T follicular helper cell (primary cell): ENCODE measurements at places on chromosomes 5 and 9.

DNA sequence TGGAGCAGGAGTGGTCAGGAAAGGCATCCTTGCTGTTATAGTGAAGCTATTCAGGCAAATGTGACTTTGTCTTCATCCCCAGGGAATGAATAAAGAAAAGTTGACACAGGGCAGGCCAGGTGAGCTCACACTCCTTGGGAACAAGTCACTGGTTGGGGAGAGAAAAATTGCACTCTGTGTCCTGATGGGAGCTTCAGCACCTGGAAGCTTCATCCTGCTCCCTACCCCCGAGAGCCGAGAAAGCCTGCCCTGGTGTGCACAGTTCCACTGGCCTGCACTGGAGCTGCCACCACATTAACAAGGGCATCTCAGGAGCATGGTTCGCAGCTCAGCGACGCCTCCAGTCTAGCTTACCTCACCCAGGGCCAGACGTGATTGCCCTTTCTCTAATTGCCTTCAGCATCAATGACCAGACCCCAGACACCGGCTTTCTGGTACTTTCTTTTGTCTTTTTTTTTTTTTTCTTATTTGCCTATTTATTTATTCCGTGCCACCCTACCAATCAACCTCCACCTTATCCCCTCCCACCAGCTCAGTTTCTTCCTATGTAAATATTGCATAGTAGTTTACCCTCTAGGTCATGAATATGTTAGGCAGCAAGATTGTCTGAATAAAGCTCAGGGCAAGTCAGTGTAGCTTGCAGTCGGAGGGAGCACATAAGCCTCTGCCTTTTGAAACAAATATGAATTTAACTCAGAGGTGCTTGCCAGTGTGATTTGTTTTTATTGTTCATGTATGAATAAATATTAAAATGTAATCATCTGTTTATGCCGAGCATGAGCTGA, 87.4 kb downstream of the DOCK2 start:
- no peak for DNase-seq

GRCh38 chr5:173762930-173763329, 125.2 kb upstream of the CPEB4 start:
- no peak for DNase-seq

- no peak for DNase-seq
These were observed 49.0 kb upstream of the CKMT2 start for GRCh38 chr5:81183811-81184748.

DNA sequence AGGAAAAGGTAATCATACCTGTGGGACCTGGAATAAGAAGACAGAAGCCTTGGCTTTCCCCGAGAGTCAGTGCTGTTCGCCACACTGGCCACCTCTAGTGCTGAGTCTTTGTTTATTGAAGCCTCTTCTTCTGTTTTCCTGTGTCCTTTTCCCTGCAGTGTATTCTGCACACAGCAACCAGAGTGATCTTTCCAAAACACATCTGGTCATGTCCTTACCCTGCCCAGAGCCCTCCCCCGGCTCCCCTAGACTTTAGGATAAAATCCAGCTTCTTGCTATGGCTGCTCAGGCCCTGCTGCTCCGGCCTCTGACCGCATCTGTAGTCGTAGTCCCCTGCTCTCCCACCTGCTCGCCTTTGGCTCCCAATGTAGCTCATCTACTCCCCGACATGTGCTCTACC, 28.3 kb downstream of the GALNT10 start:
- no peak for DNase-seq

DNA sequence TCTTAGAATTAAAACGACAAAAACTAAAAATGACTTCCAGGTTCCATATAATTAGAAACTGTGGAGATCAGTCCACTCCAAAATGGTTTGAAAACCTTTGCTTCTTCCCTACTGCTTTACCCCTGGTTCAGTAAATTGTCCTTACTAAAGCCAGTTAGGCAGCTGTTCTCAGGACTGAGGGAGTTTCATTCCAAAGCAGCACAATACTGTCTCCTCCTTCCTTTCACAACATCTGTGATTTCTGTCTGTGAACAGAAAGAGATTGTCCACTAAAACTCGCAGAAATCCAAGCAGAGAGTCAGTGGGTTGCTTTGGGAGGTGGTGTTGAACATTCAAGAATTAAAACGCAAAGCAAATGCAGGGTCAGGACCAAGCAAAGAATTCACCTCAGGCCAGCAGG, 740.8 kb upstream of the ZNF608 start:
- DNase-seq = no peak

GRCh38 chr5:174317256-174317894, 271.9 kb downstream of the NSG2 start:
- no peak for DNase-seq

DNA sequence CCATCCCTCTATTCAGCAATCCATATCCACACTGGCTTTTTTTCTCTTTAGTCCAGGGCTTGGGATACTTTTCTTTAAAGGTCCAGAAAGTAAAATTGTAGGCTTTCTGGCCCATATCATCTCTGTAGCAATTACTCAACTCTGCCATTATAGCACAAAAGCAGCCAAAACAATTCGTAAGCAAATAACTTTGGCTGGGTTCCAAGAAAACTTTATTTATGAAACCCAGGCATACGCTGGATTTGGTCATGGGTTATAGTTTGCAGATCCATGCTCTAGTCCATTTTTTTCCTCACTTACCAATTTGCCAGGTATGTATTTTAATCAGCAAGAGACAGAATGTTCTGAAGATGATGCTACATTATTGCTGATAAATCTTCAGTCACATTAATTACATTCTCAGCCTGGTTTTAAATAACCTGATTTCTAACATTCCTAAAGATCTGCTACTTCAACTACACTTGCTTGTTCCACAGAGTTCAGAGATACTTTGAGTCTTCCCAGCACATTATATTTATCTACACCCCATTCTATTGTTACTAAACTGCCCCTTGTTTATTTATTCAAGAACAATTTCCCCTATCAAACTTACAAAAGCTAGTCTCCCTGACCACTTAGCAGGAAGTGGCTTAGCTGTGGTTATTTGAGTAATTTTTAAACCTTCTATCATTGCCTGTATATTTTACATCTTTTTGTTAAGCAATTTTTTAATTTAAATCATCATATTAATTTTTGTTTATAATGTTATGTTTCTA, 161.0 kb downstream of the ISL1 start:
- no peak for DNase-seq

- no peak for DNase-seq
These were observed 32.7 kb upstream of the COL15A1 start for GRCh38 chr9:98911042-98911441.

GRCh38 chr5:71834601-71835000, 115.5 kb downstream of the CARTPT start:
- no peak for DNase-seq

DNA sequence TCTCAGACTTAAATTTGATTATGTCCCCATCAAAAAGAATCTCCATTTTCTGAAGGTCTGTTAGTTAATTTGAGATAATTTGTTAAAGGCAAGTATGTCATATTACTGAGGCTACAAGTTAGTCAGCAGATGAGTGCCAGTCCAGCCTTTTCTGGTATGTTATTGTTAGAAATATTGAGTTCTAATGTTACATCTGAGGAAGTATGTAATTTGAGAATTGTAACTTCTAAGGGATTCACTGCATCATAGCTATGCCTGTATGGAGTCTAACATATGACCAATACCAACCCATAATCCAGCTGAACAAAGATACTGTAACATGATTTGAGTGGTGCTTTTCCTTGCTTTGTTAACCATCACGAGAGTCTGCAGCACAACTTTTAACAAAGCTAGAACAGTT, 13.9 kb downstream of the SLC23A1 start:
- DNase-seq = no peak

DNA sequence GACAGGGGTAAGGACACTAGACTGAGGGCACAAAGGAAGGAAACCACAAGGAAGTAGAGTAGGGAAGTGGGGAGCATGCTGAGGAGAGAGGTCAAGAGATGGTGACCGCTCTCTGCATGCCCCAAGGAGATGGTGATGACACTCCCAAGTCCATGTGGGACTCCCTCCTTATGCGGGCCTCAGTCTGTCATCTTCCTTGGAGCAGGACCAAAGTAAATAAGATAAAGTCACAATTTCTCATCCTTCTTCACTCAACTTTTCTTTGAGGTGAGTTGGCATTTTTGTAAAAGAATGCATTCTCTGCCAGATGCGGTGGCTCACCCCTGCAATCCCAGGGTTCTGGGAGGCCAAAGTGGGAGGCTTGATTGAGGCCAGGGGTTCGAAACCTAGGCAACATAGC, 256.7 kb downstream of the DOCK8 start:
- DNase-seq = no peak

DNA sequence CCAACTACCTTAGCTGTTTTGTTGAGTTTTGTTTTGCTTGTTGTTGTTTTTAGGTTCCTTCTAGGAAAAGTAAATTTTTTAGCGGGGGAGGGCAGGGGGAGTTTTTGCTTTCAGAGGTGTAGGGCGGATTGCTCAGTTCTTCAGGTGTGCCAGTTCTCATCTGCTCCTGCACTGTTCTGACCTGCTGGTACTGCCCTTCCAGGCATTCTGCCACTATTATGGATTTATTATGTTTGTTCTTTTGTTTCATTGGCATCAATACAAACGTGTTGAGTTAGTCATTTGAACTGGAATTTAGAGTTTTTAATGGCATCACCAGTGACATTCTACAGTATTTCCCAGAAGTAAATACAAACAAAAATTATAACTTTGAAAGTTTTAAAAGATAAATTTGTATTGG, 26.0 kb downstream of the ERCC6L2 start:
- DNase-seq = no peak

DNA sequence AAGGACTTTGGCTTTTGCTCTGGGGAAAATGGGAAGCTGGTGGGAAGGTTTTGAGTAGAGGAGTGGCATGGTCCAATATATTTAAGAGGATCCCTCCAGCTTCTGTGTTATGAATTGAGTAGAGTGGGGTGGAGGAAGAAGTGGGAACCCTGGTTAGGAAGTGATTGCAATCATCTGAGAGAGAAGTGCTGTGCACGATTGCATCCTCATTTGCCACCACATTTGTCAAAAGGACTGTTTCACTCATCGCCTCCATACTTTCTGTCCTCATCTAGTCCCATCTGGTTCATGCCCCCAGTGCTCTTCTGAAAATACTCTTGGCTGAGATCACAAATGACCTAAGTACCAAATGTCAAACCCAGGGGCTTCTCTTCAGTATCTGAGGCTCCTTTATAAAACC, 192.1 kb downstream of the RAB3C start:
- DNase-seq = no peak
